IPS-NIHi11 (cell line): ENCODE measurements at places on chromosomes 12 and 14.

GRCh38 chr12:118038137-118038536, 21.6 kb downstream of the RFC5 start:
- DNase-seq: no peak

DNA sequence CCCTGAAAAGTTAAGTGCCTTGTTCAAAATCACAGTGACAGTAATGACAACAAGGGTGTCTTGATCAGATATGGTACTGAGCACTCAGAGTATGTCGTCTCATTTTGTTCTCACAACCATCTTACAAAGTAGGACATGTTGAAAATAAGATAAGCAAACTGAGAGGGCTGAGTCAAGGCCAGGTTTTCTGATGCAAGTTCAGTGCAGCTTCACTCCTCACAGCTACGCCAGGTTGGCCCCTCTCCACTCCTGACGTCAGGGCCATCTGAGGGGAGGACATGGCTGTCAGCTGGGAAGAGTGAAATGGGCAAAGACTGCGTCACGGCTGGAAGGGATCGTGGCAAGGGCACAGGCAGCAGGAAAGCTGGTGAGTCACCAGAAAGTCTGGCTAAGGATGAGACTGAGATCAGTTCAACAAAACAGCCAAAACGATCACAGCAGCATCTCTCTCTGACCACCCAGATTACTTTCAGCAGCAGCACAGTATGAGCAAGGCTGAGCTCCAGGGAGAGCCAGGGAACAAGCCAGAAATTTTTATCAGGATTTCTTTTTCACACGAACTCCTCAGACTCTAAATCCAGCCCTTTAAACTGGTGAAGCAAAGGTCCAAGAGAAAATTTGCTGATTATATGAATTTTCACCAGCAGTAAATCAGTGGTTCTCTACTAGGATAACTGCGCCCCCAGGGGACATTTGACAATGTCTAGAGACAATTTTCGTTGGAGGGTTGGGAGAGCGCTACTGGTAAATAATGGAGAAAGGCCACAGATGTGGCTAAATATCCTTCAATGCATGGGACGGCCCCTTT, 297.9 kb upstream of the AMIGO2 start:
- DNase-seq: no peak

- DNase-seq: no peak
Observed at GRCh38 chr12:78981-79380, 12.4 kb downstream of the IQSEC3 start.

- DNase-seq: peak; percentile 79
Observed at GRCh38 chr14:102694530-102695166, 82.6 kb upstream of the TRAF3 start.

GRCh38 chr14:63852271-63852816, 460 bp upstream of the SYNE2 start:
- DNase-seq: no peak

GRCh38 chr14:93230539-93230938, 23.5 kb downstream of the UBR7 start:
- DNase-seq: no peak

DNA sequence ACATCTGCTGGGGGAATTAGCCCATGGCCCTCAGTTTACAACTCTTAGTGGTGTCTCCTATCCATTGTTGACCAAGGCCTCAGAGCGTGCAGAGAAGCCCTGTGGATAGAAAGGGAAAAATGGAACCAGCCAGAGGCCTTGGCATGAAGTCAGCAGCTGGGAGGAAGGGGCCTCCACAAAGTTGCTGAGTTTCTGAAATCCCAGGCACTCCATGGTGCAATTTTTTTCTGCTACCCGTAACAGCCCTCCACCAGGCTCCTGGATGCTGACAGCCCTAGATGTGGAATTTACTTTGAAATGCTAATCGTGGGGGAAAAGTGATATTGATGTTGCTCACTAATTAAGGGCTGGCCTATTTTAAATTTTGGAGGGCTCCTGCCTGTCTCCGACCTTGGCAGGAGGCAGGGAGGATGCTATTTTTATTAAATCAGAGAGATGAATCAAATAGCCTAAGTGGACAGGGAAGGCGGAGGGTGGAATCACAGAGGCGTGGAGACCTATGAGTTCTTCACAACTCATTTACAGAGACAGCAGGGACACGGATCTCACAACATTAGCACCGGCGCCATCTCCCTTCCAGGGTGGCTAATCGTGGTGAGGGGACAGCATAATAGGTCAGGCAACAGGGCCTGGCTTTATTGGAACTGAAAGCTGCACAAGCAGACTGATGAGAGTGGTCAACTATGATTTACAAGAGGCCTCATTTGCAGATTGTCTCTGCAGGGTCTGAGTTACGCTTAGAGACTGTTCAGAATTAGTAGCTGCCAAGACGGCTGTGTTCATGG, 99.8 kb upstream of the WSCD2 start:
- no peak for DNase-seq

- no peak for DNase-seq
Observed at GRCh38 chr14:99718031-99718810, 34.1 kb downstream of the CYP46A1 start.

GRCh38 chr12:18224745-18225144, 36.6 kb upstream of the PIK3C2G start:
- DNase-seq: peak; percentile 26

- DNase-seq: no peak
Observed at GRCh38 chr12:4447151-4447550, 1.5 kb upstream of the FGF6 start.

GRCh38 chr12:1917172-1918070, 1.0 kb downstream of the CACNA2D4 start:
- peak; percentile 2 for DNase-seq

- DNase-seq: no peak
Observed at GRCh38 chr12:115774148-115774895, 503.2 kb downstream of the MED13L start.

DNA sequence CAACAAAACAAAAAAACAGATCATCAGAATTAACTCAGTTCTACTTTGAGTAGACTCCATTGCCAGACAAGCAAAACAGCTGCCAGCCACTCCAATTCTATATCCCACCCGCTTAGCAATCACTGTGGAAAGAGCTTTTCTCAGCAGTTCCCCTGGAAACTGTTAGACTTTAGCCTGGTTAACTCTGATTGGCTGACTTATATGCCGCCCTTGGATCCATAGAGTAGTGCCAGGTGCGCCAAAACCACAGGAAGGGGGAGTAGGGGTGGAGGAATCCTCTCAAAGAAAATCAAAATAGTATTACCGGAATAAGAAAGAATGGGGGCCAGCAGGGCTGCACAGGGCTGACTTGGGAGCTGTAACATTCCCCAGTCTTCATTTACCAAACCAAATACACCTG, 5.4 kb upstream of the EML5 start:
- DNase-seq: peak; percentile 10

DNA sequence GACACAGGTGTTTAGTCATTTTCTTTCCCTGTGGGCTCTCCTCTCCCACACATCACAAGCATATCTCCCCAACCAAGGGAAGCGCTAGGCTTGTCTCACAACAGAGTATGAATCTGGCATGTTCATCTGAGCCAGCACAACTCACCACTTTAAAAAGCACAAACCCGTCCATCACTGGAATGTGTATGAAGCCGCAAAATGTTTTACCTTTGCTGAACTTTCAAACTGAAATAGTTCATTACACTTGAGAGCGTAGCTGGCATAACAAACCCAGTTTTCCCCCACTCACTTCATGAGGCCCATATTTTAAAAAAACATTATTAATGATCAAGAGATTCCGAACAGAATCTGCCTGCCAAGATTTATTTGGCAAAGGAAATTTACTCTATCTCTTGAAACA, 15.8 kb downstream of the NID2 start:
- DNase-seq: no peak

GRCh38 chr12:3559601-3560294, 68.7 kb downstream of the PRMT8 start:
- no peak for DNase-seq

- DNase-seq: no peak
Observed at GRCh38 chr14:66295386-66295785, 190.8 kb upstream of the CCDC196 start.

DNA sequence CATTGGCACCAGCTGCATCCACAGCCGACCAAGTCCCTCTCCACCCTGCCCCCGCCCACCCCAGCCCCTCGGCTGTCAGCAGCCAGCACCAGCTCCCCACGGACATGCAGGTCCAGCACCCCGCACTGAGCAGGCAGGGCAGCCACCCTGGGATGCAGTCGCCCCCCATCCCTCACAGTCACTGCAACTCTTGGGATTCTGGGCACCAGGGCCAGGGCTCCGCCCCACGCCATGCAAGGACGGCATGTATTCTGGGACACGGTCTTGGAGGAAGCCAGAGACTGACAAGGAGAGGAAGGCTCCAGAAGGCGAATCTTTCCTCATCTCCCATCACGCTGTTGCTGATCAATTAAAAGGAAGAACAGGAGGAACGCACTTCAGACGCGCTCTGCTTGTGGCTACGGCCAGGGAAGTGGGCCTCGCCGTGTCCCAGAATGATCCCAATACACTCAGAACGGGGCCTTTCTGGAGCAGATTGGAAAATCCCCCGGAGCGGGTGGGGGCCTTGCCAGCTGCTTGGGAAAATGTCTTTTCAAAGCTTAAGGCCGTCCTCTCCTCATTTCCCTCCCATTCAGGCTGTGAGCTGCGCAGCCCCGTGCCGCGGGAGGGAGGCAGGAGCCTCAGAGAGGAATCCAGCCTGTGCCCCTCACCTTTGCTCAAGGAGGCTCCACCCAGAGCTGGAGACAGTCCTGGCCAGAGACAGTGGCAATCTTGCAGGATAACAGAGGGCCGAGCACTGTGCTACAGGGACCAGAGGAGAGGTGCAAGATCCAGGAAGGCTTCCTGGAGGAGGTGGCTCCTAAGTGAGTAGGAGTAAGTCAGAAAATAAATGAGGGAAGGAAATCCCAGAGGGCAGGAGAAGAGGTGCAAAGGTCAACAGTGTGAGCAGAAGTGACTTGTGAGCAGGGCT, 54.1 kb upstream of the DIO3 start:
- DNase-seq: no peak

DNA sequence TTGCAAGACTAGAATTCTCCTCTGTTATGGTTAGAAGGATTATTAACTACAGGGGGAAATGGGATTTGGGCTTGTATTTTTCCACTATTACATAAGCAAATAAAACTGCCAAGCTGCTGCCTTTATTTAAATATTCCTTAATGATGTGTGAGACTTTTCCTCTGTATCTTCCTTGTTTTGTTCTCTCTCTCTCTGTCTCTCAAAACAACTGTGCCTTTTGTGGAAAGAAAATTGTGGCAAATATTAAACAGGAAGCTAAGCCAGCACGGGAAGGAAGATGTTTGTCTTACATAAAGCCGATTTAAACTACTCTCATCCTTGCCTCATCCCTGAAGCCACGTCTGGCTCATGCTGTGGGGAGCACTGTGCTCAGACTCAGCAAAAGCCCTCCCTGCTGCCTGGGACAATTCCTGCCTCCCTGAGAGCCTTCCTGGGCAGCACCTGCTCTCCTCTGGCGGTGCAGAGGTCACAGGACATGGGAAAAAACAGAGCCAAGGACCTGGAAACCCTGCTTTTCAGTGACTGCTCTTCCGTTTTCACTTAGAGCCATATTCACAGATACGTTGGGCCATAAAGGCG, 237.2 kb downstream of the SLC15A4 start:
- no peak for DNase-seq
